ENCODE measurements at places on chromosomes 5 and 9. TPM values are rescaled to one million over a fixed set of nuclear protein-coding genes. Genes with fewer than 3 reads are reported as not detected.

The GFI1B gene
- total RNA-seq: not detected

The ARHGEF28 gene
- 2.5 TPM for total RNA-seq

The HMCN2 gene
- 0.09 TPM for total RNA-seq

The FRMD3 gene
- total RNA-seq: 0.26 TPM

The PROB1 gene
- 0.26 TPM for total RNA-seq

The PKD2L2 gene
- not detected for total RNA-seq

The SMIM33 gene
- total RNA-seq: not detected

Measured in bronchial smooth muscle cell (primary cell).